Stimulated activated CD8-positive, alpha-beta memory T cell treated with anti-CD3 and anti-CD28 coated beads, Interleukin-4, amount 100 ng/mL, for 4 hours (primary cell): ENCODE measurements at places on chromosomes 7 and 10.

DNA sequence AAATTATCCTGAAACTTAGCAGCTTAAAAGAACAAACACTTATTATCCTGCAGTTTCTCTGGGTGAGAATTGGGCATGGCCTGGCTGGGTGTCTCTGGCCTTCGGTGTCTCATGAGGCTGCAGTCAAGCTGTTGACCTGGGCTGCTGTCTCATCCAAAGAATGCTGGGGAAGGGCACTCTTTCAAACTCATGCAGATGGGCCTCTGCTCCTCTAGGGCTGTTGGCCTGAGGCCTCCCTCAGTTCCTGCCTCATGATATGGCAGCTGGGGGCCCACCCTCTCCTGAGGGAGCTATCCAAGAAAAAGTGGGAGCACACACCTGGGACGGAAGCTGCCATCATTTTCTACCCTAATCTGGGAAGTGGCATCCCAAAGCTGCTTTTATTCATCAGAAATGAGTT is 43.6 kb downstream of the DRGX start:
- no peak for DNase-seq

DNA sequence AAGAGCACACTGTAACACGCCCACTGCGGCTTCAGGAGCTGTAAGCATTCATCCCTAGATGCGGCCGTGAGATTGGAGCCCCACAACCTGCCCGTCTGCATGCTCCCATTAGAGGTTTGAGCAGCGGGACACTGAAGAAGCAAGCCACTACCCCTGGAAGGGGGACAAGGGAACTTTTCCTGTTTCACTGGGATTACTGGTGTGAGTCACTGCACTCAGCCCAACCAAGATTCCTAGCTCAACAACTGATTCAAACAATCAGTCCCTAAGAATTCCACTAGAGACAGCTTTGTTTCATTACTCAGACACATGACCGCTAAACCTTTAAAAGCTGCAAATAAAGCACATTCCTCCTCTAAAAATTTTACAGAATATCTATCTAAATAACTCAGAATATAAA is 69.8 kb downstream of the ORC5 start:
- no peak for DNase-seq

DNA sequence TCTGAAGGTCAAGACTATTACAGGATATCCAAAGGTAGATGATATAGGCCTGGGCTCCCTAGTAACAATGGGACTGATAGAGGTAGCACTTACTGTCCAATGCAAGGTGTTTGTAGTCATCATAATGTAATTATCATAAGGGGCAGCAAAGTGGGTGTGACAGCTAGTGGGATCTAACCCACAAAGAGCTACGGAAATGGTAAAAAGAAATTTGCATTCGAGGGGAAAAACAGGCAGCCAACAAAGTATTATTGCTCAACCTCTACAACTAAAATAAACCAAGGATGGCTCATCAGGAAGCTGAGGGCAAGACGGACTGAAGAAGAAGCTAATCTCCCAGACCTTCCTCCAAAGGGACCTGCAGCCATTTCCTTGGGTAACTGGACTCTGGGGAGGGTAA is 211.0 kb downstream of the WDR11 start:
- DNase-seq = no peak

DNA sequence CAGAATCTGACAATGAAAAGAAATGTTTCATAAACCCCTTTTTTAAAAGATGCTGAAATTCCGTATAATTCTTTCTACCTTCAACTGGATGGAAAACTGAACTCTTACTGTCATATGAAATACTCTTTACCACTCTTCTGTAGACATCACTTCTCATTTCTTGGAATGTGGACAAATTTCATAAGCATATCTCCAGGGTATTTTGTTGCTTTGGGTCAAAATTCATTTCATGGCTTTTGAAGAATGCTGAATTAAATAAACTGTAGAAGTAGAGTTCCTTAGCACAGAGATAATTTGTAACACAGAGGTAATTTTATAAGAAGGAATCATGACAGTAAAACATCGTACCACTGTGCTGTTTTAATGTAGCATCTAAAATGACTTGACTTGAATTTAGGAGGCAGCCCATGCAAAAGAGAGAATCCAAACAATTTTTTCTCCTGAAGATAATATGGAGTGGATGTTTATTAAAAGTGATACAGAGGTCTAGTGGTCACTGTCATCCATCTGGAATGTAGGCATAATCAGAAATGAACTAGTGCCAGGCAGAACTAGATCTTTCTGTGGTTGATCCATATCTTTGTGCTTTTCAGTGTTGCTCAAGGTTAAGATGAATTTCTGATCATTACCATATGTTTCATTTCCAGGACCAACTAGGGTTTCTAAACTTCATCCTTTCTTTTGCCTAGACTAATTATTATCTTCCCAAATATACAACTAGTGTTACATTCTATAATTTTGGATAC is 492.0 kb downstream of the KIF20B start:
- no peak for DNase-seq

GRCh38 chr10:119420950-119421875 is 121.3 kb downstream of the RGS10 start:
- DNase-seq = no peak

GRCh38 chr7:104772405-104773345 is 241.3 kb upstream of the KMT2E start:
- DNase-seq = no peak

DNA sequence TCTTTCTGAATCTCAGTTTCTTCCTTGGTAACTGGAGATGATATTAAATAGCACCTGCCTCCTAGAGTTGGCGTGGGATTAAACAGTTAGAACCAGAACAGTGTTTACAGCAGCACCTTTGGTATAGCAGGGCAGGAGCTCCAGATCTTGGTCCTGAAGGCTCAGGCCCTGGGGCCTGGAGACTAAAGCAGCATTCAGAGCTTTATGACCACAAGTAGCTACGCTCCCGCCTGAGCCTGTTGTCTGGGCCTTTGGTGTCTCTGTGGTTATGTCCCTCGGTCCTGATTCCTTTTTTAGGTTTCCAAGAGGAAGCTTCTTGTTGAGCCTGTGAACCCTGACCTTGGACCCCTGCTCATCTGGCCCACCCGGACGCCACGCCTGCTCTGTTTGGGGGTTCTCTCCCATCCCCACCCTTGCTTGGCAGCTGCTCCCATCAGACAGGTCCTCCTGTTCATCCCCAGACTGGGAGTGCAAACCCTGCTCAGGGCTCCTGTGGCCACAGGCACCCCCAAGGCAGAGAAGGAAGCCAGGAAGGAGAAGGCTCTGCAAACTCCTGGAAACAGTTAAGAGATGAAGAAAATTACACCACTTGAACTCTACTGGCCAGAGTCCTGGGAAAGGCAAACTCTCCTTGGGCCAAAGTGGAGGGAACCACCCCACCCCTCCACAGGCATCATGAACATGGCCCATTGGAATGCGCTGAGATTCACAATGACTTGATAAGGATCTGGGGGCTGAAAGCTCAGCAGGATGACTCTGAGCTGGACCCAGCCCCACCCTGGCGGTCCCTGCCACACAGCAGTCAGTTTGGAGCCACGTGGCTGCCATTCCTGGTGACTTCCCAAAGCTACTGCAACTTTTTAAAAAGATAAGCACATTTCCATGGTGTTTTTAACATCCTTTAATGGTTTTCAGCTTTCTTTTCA is 50.1 kb upstream of the TMEM72 start:
- no peak for DNase-seq

- DNase-seq = no peak
Observed at GRCh38 chr7:78014401-78014800, 215.8 kb downstream of the PHTF2 start.

DNA sequence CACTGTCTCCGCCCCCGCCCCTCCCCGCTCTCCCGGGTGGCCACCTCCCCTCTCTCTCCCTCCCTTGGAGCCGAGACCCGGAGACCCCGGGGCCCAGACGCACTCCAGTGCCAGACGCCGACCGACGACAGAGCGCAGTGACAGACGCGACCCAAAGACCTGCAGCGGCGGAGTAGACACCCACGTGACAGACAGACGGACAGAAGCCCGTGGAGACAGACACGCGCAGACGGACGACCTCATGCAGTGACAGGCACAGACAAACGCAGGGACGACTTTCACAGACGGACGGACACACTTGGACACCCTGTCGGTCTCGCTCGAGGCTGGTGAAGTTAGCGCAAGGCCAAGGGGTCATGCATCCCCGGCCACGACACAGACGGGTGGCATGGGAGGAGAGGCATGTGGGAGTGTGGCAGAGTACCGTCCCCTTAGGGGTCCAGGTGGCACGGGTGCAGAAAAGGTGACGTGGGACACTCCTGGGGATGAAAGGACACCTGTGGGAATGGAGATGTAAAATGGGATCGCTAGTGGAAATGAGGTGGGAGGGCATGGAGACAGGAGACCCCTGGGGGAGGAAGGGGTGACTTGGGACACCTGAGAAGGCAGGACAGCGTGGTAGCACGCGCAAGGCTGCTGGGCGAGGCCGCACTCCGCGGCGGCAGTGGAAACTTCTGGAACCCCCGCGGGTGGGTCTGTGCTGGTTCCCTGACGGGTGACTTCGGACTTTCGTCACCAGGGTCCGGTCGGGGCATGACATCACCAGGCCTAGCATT is 456 bp upstream of the ACHE start:
- DNase-seq = no peak

DNA sequence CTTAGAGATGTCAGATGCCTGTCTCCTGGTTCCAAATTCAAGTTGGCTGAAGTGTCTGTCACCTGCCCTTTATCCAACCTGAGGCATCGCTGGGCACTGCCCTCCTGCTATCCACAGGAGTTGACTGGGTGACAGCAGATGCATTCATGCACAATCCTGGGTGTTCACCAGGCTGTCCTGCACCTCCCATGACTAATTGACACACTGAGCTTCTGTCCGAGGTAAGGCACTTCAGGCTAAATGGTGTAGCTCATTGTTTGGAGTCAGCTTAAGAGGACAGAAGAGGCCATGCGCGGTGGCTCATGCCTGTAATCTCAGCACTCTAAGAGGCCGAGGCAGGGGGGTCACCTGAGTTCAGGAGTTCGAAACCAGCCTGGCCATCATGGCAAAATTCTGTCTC is 2.4 kb downstream of the UCMA start:
- DNase-seq = no peak

- no peak for DNase-seq
Observed at GRCh38 chr10:44889834-44890233, 21.3 kb upstream of the TMEM72 start.

DNA sequence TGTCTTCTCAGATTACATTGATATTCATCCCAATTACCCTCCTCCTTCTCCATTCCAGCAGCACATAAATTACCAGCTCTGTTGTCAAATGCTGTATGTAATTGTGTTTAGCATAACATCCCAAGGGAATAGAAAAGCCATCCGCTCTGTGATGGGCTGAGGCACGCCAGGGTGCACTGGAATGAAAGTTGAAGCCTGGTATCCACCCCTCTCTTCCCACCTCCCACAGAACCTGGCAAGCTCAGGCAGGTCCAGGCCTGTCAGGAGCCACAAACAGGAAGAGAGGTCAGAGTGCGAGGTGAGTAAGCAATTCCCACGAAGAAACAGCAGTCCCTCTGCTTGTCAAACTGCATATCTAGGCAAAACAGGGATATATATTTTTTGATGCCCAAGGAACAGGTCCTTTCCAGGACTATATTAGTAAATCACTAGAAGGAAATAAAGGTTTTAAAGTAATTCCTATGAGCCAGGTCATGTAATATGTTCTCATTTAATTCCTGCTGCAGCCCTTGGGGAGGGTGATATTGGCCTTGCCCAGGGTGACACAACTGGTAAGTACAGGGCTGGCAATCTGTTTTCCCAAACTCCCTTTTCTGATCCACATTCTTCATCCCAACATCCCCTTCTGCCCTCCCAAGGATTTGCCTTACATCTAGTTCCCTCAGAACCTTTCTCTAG is 155.6 kb upstream of the GHITM start:
- no peak for DNase-seq
